ENCODE measurements at places on chromosomes 3 and 15. TPM values are rescaled to one million over a fixed set of nuclear protein-coding genes. Genes with fewer than 3 reads are reported as not detected.

The GUCA1C gene
- not detected for polyA plus RNA-seq

The KNSTRN gene
- polyA plus RNA-seq: 33.1 TPM

The CCNB2 gene
- 54.6 TPM for polyA plus RNA-seq

The ARL14 gene
- not detected for polyA plus RNA-seq

The TUBGCP5 gene
- polyA plus RNA-seq: 11.2 TPM

The USP50 gene
- not detected for polyA plus RNA-seq

The TLR9 gene
- polyA plus RNA-seq: not detected

The LDHAL6B gene
- not detected for polyA plus RNA-seq

DNA sequence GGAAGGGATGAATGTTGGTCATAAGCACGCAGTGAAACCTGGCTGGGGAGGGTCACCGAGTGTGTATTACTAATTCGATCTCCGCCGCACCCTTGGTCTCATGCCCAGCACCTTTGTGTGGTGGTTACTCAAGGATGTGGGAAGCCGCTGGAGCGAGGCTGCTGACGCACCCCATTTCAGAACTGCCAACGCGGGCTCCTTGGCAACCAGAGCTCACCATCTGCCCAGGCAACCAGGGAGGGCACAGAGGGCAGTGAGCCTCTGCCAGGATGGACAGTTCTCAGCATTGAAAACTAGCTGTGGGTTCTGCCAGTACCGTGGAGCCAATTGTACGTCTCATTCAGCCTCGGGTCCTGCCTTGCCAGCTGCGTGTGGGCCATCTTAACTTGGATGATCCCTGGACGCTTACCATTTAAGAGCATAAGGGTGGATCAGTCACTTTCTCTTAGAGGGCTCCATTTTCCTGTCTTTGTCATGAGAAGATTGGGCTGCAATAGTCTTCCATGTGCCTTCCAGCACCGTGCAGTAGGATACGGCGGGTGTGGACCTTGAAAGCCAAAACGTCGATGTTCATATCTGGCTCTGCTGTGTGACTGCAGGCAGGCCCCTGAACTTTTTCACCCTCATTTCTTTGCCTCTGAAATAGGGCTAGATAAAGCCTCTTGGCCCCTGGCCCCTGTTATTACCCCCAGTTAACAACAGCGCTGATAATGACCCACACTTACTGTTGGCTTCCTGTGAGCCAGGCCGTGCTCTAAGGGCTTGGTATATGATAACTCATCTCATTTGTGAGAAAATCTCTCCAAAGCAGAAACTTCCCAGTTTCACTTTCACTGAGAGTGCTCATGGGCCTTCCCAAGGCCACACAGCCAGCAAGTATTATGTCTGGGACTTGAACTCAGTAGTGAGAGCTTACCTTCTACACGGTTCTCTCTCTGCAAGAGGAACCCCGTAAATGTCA lies 238.8 kb downstream of the OPA1 start:
- no peak overlapping the region for H3K27ac ChIP-seq
- DNase-seq: no peak
- peaks cover 20% of the 10 kb centered on the region for H3K27me3 ChIP-seq
- no peaks in the 10 kb centered on the region for H3K4me1 ChIP-seq
- no peak overlapping the region for H3K4me3 ChIP-seq
- H3K36me3 ChIP-seq: no peaks in the 10 kb centered on the region

GRCh38 chr3:12396471-12396870 lies 87.8 kb upstream of the TSEN2 start:
- H3K4me3 ChIP-seq: no peak overlapping the region
- peaks cover 7% of the 10 kb centered on the region for H3K4me1 ChIP-seq
- H3K27me3 ChIP-seq: no peaks in the 10 kb centered on the region
- H3K27ac ChIP-seq: no peak overlapping the region
- no peaks in the 10 kb centered on the region for H3K36me3 ChIP-seq
- no peak for DNase-seq

- no peak overlapping the region for H3K4me3 ChIP-seq
- H3K27ac ChIP-seq: no peak overlapping the region
- H3K27me3 ChIP-seq: no peaks in the 10 kb centered on the region
- peaks cover 10% of the 10 kb centered on the region for H3K4me1 ChIP-seq
Measured at GRCh38 chr3:134197681-134198261, 52.9 kb downstream of the RYK start.

- H3K4me3 ChIP-seq: no peak overlapping the region
- no peak for DNase-seq
- no peaks in the 10 kb centered on the region for H3K27me3 ChIP-seq
- H3K36me3 ChIP-seq: no peaks in the 10 kb centered on the region
Measured at GRCh38 chr3:16106050-16106449, 68.4 kb upstream of the GALNT15 start.

- DNase-seq: no peak
- no peaks in the 10 kb centered on the region for H3K36me3 ChIP-seq
- H3K27me3 ChIP-seq: no peaks in the 10 kb centered on the region
- H3K4me3 ChIP-seq: no peak overlapping the region
- H3K27ac ChIP-seq: no peak overlapping the region
- no peaks in the 10 kb centered on the region for H3K4me1 ChIP-seq
Measured at GRCh38 chr3:18649666-18650363, 224.7 kb upstream of the SATB1 start.

DNA sequence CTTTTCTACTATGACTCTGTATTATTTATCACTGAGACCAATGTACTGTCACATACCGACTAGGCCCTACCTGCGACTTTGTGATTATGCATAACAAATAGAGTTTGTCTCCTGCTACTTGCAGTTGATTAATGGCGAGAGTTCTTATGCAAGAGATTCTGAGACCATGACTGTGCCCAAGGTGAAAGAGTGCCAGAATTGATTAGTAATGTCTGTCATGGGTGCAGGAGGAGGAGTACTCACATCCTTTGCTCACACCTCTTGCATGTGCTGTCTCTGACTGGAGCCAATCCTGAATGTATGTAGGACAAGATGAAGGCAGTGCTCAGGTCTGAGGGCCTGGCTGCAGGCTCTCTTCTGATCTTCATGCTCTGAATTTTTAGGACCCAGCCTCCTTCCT lies 260.7 kb downstream of the THSD4 start:
- H3K4me1 ChIP-seq: peaks cover 17% of the 10 kb centered on the region
- peak overlapping the region; percentile 7 for H3K27ac ChIP-seq
- no peaks in the 10 kb centered on the region for H3K36me3 ChIP-seq
- no peaks in the 10 kb centered on the region for H3K27me3 ChIP-seq
- DNase-seq: peak; percentile 36

DNA sequence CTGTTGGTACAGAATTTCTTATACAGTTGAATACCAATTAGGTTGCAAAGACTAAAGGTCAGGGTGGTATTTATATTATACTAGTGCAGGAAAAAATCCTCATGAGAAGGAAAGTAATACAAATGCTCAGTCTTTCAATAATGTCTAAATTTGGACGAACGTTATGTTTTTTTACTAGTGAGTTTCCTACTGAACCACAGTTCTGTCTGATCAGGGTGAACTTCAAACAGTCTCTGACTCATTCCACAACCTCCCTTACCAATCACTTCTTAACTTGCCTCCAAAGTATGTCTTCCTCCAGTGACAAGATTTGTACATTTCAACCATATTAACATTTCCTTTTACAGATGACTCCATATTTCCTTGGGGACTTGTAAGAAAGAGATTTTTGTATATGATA lies 3.4 kb downstream of the TMEM212 start:
- peaks cover 12% of the 10 kb centered on the region for H3K4me1 ChIP-seq
- no peaks in the 10 kb centered on the region for H3K27me3 ChIP-seq
- H3K4me3 ChIP-seq: no peak overlapping the region

DNA sequence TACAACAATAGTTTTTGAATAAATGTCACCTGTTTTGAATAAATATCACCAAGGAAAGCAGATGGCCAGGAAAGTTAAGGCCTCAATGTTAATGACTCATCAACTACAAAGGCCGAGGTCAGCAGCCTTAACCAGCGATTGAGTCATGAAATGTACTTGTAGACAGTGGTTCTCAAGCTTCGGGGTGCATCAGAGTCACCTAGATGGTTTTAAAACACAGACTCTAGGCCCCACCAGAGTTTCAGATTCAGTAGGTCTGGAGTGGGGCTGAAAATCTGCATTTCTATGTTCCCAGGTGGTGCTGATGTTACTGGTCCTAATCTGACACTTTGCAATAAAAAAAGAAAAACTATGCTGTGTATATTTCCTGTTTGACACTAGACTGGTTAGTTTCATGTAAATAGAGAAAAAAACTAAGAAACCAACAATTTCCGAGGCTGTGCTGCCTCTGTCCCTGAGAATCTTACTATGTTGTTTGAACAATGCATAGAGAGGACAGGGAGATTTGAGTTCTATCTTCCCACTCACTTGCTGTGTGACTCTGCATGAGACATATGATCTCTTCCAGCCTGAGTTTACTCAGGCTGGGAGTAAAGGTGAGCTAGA lies 9.8 kb downstream of the RAB27A start:
- DNase-seq: peak; percentile 95
- peaks cover 13% of the 10 kb centered on the region for H3K4me1 ChIP-seq
- H3K27me3 ChIP-seq: no peaks in the 10 kb centered on the region
- no peak overlapping the region for H3K4me3 ChIP-seq
- H3K36me3 ChIP-seq: no peaks in the 10 kb centered on the region

DNA sequence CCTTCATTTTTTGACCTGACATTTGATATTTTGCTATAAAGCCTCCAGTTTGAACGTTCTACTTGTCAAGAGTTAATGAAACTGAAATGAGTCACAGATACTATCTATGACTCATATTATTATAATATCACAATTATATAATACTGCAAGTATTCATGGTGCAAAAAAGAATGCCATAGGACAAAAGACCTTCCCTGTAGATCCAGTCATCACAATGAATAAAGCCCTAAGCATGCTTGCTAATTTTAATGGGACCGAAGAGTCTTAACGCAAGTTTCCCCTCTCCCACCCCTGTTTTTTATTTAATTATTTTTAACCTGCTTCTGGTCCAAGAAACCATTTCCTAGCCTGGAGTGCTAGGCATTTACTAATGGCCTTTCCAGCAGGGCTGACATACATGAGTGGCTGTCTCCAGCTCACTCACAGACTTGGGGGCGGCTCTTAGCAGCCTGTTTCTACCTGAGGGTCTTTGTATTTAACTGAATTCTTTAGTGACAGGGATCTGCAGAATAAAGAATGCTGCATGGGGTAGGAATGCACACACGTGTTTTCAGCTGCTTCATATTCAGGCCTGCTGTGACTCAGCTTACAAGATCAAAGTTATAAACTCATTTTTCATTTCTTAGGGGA lies 61.2 kb downstream of the THBS1 start:
- H3K4me1 ChIP-seq: peaks cover 6% of the 10 kb centered on the region
- DNase-seq: peak; percentile 76
- H3K36me3 ChIP-seq: no peaks in the 10 kb centered on the region
- no peak overlapping the region for H3K4me3 ChIP-seq
- no peaks in the 10 kb centered on the region for H3K27me3 ChIP-seq

- no peak for DNase-seq
- H3K27ac ChIP-seq: no peak overlapping the region
- H3K4me1 ChIP-seq: peaks cover 26% of the 10 kb centered on the region
- H3K4me3 ChIP-seq: no peak overlapping the region
- no peaks in the 10 kb centered on the region for H3K27me3 ChIP-seq
Measured at GRCh38 chr15:52097180-52097579, 15.4 kb downstream of the BCL2L10 start.

DNA sequence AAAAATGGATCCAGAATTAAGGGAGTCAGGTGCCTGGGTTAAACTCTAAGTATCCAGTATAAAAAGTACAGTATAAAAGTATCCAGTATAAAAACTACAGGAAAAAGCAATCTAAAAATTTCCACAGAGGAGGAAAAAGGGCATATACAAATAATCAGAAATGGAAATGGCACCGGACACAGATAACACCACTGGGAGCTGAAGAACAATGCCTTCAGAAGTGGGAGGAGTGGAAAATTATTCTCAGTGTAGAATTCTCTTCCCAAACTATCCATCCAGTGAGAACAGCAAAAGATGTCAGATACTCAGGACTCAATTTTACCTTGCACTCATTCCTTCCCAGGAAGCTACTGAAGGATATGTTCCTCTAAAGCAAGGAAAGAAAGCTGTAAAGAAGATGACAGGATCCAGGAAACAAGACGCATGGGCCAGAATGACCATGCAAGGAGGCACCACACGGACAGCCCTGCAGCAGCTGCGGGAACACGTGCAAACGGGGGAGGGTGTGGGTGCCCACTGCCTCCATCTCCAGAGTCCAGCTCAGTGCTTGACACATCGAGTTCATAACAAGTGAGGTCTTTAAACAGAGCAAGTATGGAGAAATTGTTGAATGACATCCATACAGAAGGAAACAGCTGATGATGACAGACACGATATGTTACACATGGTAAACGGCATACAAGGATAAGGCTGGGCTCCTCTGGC lies 68.5 kb downstream of the CHSY1 start:
- no peak overlapping the region for H3K4me3 ChIP-seq
- no peaks in the 10 kb centered on the region for H3K27me3 ChIP-seq
- H3K36me3 ChIP-seq: peaks cover 13% of the 10 kb centered on the region
- H3K27ac ChIP-seq: peak overlapping the region; percentile 26

DNA sequence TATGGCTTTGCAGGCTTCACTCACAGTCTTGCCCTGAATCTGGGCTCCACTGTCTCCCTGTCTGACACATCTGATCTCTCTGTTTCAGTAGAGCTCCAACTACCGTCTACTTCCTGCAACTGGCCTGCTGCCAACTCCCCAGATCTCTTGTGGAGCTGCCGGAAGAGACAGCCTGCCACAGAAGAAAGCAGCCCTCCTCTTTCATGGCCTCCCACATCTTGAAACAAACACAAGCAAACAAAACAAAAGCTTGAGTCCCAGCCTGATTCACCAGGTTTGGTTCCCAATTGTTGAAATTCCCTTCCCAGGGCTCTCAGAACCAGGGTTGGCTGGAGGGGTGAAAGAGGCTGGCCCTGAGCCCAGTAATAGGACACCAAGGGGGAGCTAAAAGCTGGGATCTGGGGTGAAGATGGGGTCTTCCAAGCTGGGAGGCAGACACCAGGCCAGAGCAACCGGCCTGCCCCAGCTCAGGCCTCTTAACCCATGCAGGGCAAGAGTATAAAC lies 55.3 kb upstream of the CA12 start:
- H3K4me3 ChIP-seq: no peak overlapping the region
- peaks cover 15% of the 10 kb centered on the region for H3K4me1 ChIP-seq
- H3K27ac ChIP-seq: peak overlapping the region; percentile 20
- peak; percentile 84 for DNase-seq
- H3K27me3 ChIP-seq: peaks cover 3% of the 10 kb centered on the region

DNA sequence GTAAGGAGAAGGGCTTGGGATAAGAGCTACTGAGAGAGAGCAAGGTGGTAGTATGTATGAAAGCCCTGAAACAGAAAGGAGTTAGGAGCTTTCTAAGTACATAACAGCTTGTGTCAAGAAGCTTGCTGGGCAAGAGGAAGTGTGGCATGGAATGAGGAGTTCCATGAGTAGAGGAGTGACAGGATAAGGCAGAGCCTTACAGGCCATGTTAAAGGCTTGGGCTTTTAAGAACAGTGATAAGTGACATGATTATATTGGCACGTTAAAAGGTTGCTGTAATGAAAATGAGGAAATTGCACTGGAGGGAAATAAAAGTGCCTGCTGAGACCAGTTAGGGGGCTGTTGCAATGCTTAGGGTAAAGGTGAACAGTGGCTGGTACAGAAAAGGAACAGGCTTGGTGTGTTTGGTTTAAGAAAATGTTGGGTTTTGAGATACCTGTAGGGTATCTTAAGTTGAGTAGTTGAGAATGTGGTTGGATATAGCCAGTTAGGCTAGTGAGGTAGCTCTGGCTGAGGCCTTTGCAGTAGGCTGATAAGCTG lies 49.0 kb downstream of the MEF2A start:
- H3K4me3 ChIP-seq: no peak overlapping the region
- H3K4me1 ChIP-seq: peaks cover 8% of the 10 kb centered on the region
- no peaks in the 10 kb centered on the region for H3K27me3 ChIP-seq
- H3K36me3 ChIP-seq: no peaks in the 10 kb centered on the region
- no peak for DNase-seq
